ENCODE measurements at places on chromosomes 12 and 14. TPM values are rescaled to one million over a fixed set of nuclear protein-coding genes. Genes with fewer than 3 reads are reported as not detected.

The PHC1 gene
- 13.2 TPM for total RNA-seq

The NKX2-1 gene
- not detected for total RNA-seq

The SCFD1 gene
- total RNA-seq, result 149 TPM

The LGR5 gene
- total RNA-seq, result not detected

The EML5 gene
- total RNA-seq, result 0.86 TPM

The OTX2 gene
- not detected for total RNA-seq

The DAD1 gene
- 318 TPM for total RNA-seq

The ZDHHC22 gene
- not detected for total RNA-seq

The BMP4 gene
- 11.0 TPM for total RNA-seq

The TSFM gene
- total RNA-seq, result 25.5 TPM

The C12orf54 gene
- not detected for total RNA-seq

The MIP gene
- total RNA-seq, result not detected

The SLC7A8 gene
- total RNA-seq, result 0.97 TPM

- DNase-seq, result peak; percentile 9
Measured at GRCh38 chr12:77537663-77538062, 293.0 kb upstream of the NAV3 start.

DNA sequence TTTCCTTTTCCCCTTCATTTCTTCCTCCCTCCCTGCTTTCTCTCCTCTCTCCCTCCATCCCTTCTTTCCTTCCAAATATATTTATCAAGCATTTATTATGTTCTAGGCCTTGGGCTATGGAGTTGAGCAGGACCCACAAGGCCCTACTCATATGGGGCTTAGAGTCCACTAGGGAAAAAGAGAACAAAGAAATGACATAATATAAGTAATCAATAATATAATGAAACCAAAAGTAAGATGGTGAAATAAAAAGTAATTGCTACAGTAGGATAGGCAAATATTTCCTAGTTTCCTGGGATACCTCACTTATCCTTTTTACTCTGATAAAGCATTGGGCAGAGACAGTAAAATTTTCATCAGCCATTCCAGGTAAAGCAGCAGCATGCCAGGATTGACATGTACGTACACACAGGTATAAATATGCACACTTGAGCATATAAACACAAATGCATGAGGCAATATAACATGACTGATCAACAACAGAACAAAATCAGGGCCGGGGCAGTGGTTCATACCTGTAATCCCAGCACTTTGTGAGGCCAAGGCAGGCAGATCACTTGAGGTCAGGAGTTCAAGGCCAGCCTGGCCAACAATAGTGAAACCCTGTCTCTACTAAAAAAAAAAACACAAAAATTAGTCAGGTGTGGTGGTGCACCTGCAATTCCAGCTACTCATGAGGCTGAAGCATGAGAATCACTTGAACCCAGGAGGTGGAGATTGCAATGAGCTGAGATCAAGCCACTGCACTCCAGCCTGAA, 35.5 kb upstream of the CSRP2 start:
- DNase-seq, result no peak

- no peak for DNase-seq
Measured at GRCh38 chr14:58796242-58797009, 158.7 kb downstream of the DACT1 start.

- DNase-seq, result no peak
Measured at GRCh38 chr12:17108877-17109541, 503.0 kb upstream of the LMO3 start.

- DNase-seq, result no peak
Measured at GRCh38 chr12:53078425-53079225, 565 bp downstream of the SPRYD3 start.

DNA sequence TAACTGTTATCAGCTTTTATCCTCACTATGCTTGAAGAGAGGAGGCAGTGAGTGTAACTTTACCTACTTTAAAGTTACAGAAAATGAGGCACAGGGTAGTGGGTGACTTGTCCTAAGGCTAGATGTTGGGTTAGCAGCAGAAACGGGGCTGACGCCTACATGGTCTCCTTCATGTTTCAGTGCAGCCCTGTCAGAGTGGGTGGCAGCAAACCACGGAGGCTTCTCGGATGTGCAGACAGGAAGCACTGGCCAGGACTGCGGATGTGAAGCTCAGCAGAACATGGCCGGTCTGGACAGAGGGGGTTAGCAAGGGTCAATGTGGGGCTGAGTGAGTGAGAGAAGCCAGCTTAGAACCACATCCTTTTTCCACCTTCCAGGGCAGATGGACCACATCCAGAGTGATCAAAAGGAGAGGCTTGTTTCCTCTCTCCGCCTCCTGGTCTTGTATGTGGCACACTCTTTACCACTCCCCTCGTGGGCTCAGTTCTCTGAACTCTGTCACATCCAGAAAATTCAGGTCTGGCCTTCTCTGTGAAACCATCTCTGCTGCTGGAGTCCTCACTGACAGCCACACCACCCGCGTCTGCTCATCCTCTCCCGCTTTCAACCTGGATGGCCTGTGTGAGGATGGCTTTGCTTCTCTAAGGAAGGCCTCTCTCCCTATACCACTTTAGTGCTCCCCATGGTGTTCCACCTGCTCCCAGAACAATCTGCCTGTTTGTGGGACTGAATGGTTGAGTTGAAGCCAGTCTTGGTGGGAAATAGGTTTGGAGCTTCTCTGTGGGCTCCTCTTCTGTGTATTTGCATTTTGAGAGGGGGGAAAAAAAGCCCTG, 14.1 kb downstream of the SUSD6 start:
- DNase-seq, result peak; percentile 59

GRCh38 chr14:25092258-25092740, 42.4 kb upstream of the STXBP6 start:
- no peak for DNase-seq

DNA sequence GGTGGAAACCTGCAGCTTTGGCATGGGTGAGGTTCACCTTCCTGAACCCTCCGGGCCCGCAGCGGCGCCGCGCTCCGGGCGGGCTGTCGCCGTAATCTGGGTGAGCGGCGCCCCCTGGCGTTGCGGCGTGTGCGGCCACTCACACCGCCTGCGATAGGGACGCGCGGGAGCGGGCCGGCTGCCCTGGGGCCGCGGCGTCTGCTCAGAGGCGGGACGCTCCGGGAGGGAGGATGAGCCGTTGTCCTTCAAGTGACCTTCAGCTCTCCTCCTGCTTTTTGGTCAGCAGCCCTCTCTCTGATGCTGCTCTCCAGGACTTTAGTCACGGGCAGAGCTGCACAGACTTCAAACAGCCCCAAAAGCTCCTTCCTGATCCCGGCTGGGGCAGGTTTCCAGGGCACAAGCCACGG, 211.7 kb upstream of the FKBP4 start:
- DNase-seq, result peak; percentile 49

DNA sequence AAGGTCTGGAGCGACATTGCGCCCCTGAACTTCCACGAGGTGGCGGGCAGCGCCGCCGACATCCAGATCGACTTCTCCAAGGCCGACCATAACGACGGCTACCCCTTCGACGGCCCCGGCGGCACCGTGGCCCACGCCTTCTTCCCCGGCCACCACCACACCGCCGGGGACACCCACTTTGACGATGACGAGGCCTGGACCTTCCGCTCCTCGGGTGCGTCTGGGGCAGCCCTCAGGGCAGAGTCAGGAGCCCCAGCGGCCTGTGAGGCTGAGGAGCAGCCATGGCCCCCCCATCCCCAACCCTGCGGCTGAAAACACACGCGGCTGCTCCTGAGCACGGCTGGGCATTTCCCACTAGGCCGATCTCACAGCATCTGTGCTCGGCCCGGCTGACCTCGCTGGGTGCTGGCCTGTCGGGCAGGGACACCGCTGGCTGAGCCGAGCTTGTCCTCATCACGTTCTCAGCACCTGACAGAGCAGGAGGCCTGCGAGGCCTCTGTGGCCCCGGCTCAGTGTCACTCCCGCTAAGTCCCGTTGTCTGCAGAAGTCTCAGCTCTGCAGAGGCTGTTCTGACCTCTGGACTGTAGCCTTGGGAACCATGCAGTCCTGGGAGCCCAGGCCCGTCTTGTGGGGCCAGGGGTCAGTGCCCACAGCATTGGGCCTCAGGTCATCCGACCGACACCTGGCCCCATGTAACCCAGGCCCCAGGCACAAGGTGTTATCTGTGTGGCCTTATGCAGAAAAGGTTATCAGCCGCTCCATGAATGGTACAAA, 12.6 kb downstream of the MMP17 start:
- no peak for DNase-seq

DNA sequence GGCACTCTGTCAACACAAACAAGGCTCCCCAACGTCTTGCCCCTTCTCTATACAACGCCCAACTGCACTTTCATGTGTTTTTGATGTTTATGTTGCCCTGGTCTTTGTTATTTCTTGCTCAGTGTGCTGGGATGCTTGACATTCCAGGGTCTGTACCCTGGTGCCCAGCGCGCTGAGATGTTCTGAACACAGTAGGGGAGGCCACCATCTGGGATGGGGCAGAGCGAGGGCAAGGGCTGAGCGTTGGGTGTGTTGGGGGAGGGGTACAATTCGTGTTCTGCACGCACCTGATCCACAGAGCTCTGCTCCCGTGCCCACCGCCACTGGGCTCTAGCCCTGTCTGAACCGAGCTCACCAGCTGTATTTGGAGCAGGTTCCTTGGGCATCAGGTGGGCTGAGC, 52.9 kb downstream of the ISCA2 start:
- no peak for DNase-seq

DNA sequence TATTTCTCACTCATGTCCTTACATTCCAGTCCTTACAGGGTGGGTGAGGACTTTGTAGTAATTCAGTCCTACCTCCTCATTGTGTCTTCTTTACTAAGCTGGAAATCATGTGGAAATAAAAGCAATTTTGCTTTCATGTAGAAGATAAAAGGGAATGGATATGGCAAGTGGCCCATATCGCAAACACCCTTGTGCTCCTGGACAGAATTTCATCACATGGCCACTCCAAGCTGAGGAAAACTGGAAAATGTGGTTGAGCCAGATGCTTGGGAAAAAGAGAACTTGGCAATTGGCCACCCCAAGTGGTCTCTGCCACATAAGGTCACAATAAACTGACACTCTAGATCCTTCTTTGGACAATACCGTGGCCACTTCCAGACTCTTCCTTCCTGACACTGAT, 64.2 kb upstream of the IFNG-AS1 start:
- DNase-seq, result peak; percentile 23

- no peak for DNase-seq
Measured at GRCh38 chr14:95052016-95052585, 105.2 kb downstream of the DICER1 start.

DNA sequence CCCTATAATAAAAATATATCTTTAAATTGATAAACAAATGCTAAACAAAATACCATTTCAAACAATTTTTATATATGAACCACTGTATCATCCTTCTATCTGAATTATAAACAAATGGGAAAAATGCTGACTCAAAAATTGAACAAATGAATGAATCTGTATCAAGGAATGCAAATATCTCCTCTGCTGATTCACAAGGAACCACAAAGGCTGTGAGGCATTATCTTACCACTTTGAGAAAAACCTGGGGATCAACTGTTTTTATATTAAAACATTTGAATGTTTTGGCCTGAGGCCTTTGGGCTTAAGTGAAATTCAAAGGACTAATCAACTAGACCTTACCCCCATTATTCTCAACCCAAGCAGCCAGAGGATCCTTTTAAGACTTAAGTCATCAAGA, 86.3 kb downstream of the EML5 start:
- no peak for DNase-seq

GRCh38 chr12:78530100-78530765, 334.3 kb upstream of the SYT1 start:
- peak; percentile 40 for DNase-seq

DNA sequence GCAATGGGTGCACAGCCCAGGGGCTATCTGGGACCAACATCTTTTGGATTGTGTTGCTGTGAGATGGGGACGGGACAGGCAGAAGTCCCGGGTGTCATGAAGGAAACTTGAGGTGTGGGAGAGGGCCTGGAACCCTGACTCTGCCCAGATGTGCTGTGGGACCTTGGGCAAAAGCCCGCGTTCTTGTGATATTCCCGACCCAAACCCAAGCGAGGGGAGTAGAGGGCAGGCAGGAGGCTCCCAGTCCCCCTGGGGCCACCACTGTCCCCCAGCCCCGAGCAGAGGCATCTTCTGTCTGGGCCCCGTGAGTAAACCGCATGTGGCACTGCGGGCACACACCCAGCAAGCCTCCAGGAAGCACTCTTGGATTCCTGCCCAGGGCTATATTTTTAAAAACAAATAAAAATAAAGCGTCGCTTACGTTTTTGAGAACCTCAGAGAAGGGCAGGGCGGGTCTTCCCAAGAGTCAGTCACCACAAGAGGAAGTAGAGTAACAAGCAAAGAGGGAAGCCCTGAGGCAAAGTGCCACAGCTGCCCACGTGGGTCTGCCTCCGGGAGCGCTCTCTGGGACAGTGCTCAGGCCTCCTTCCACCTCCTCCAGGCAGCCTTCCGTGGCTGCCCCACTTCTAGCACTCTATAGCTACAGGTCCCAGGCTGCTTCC, 39.5 kb downstream of the BEGAIN start:
- DNase-seq, result peak; percentile 85

GRCh38 chr12:47725893-47726292, 603 bp upstream of the ENDOU start:
- peak; percentile 77 for DNase-seq

GRCh38 chr14:98008381-98009113, 1211.4 kb downstream of the VRK1 start:
- no peak for DNase-seq

DNA sequence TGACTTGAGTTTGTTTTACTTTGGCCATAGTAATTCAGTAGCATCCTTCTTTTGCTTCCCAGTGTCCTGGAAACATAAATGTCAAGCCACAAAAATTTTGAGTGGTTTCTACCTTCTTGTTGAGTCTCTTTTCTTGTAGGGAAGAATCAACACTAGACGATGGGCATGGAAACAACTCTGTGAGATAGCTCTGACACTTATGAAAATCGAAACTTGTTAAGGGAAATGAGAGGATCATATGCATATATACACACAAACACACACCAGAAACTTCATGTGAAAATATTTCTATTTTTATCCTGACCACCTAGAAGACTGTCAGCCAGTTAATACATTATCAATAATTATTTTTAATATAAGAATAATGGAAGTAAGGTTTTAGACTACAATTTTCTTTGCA, 1247.3 kb upstream of the FLRT2 start:
- DNase-seq, result no peak

DNA sequence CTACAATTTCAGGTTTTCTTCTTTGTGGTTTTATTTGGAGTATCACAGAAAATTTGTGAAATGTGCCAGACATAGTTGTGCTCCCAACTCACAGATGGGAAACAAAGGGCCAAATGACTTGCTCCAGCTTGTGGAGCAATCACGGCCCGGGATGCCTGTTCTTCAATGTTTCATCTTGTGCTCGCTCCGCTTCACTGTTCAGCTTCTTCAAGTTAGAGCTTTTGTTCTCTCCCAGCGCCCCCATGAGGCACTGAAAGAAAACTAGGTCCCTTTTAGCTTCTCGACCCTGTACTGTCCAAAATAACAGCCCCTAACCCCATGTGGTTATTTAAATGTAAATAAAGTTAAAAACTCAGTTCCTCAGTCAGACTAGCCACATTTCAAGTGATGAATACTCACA, 187.9 kb upstream of the STXBP6 start:
- DNase-seq, result peak; percentile 24

All from fibroblast of villous mesenchyme (primary cell).